ENCODE measurements at places on chromosomes 7 and 10.

- DNase-seq: no peak
Observed at GRCh38 chr10:48887982-48888381, 51.7 kb downstream of the LRRC18 start.

DNA sequence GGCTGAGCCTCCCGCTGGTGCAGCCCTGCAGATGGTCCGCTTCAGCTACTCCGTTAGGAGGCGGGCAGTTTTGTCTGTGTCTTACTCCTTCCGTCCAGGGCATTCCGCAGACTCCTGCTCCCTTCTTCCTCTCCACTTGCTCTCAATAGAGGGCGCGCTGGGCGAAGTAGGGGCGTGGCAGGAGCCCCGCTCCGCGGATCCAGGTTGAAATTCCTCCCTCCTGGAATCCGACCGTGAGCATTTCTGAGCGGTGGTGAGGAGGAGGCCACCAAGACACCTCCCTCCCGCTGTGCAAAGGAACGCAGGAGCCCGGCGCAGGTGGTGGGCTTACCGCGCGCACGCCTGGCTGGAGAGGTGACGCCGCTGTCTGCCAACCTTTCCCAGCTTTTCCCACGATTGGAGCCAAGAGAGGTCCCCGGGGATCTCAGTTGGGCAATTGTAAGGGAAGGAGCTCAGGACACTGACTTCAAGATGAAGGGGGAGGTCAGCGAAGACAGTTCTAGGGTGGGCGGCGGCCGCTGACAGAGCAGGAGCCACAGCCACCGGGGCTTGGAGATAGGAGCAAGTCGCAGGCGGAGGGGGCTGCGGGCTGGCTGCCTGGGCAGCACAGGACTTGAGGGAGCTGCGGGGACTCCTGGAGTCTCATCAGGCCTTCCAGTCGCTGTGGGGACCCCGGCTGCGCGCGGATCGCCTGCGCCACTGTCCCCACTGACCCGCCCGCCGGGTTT lies 1011.3 kb downstream of the XPNPEP1 start:
- peak; percentile 13 for DNase-seq

DNA sequence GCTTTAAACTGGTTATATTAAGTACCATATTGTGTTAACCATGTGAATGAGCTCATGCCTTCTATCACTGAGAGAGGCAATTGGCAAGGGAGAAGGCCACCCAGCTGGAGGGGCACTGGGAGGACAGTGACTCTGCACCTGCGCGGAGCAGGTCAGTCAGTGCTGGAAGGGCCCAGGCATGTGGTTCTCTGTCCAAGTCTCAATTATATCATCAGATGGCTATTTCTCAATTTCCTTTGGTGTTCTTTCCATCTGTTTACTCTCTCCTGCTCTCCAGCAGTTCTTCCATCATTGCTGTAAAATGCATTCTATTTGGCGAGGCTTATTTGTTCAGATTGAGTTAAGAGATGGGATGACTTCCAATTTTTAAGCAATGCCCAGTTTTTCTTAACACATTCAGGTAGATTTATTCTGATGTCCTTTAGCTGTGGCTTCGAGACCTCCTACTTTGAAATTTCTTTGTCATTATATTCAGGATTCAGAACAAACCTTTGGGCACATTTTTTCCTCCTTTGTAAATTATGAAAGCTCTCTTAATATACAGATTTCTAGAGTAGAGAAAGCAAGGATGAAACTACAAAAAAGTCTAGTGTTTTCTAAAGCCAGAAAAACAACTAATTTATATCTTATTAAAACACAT lies 159.3 kb downstream of the BMPER start:
- DNase-seq: no peak

GRCh38 chr10:103575416-103576075 lies 82.0 kb downstream of the NEURL1 start:
- no peak for DNase-seq

- no peak for DNase-seq
Observed at GRCh38 chr10:22365233-22365632, 19.9 kb downstream of the SPAG6 start.

DNA sequence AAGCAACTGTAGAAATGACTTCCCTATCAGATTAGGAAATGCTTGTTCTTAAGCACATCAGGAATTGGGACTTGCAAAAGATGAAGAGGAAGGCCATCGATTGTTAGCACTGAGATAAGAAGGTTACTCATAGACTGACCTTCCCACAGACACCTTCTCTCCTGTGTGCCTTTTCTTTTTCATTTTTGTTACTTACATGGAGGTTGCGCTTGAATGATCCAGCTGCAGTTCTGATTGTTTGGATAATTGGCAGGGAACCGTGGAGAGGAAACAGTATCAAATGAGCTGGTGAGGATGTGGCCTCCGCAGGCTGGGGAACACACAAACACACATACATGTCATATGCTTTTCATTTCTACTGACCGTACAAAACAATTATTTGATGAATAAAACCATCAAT lies 134.9 kb upstream of the RSU1 start:
- DNase-seq: no peak

DNA sequence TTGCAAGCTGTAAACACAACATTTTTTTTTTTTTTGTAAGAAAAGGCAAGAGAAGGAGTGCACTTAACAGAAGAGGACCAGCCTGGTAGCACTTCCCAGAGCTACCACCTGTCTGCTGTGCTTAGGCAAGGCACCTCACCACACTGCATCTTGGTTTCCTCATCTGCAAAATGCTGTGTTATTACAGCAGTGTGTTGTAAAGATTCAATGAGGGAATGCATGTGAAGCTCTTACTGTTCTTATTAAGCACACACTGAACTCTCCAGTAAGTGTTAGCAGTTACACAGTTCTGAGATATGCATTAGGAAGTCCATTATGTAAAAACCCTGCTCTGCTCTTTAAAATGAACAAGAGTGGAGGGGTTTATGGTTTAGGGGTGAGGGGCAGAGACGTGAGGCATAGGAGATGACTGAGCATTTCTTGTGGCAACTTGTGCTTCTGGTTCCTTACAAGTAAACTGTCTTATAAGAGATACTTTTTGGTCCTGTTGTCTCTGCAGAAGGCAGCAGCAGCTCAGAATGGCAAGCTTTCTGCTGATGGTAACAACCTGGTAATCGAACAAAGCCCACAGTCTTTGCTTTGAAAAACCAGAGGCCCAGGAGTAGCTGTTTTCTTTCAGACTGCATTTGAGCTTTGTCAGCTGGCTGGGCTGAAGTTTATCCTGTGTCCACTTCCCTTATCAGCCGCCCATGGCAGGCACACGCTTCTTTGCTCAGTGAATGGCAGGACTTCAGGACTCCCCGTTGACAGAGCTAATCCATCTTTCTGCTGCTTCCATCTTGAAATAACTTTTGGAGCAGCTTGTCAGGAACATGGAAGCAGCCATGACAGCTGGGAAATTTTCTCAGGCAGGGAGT lies 98.8 kb upstream of the BMPER start:
- no peak for DNase-seq

DNA sequence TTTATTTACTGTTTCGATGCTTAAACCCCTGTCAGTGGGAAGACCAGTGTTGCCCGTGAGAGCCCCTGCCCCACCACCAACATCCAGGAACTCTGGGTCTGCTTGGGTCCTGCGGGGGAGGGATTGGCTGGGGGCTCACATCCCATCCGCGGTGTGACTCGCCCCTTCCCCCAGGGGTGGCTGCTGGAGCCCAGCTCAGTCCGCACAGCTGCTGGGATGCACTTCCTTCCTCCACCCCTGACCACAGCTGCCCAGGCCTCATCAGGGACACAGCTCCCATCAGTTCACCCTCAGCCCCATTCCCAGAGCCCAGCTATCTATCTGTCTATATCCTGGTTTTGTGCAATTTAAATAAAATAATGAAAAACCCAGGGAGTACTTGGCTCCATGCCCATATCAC lies 54.5 kb downstream of the JAKMIP3 start:
- DNase-seq: no peak

DNA sequence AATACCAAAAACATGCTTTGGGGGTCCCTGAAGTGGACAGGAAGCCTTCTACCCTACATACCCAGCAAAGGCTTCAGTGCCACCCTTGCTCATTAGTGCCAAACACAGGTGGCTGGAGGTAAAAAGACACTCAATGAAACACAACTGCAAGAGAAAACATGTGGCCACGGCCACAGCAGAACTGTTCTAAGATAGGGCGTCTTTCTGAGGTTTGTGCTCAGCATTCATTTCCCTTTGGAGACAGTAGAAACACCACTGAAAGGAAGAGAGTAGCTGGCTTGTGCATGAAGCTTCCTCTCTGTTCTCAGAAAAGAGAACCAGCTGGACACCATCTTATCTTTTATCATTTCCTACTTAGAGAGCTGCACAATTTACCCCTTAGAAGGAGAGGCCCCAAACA lies 143.0 kb downstream of the PLXNA4 start:
- DNase-seq: no peak

- DNase-seq: no peak
Observed at GRCh38 chr7:20284003-20284770, 46.5 kb upstream of the ITGB8 start.

GRCh38 chr10:14186245-14186644 lies 144.5 kb downstream of the FRMD4A start:
- DNase-seq: no peak

GRCh38 chr10:113430634-113431397 lies 122.0 kb upstream of the HABP2 start:
- no peak for DNase-seq

DNA sequence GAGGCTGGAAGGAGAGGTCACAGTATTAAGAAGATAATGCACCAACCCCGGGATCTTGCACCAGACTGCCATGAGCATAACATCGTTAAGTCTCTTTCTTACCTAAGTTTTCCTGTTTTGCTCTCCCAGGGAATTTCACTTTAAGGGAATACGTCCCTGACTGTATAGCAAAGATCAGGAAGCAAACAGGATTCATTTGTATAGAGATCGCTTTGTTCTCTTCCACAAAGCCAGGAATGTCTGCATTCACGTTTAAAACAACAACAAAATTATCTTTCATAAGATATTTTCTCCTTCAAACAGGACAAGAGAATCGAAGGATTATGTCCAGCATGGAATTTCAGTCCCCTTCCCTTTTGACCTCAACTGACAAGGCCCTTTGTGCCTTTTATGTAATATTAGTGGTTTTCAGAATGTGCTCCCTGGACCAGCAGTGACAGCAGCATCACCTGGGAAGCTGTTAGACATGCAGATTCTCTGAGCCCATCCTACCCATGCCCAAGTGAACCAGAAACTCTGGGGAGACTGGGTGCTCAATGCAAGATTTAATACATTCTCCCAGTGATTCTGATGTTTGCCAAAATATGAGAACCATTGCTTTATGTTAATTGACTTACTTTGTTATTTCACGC lies 286.3 kb downstream of the FGFR2 start:
- DNase-seq: no peak

- no peak for DNase-seq
Observed at GRCh38 chr7:43612128-43612527, 29.2 kb downstream of the STK17A start.

DNA sequence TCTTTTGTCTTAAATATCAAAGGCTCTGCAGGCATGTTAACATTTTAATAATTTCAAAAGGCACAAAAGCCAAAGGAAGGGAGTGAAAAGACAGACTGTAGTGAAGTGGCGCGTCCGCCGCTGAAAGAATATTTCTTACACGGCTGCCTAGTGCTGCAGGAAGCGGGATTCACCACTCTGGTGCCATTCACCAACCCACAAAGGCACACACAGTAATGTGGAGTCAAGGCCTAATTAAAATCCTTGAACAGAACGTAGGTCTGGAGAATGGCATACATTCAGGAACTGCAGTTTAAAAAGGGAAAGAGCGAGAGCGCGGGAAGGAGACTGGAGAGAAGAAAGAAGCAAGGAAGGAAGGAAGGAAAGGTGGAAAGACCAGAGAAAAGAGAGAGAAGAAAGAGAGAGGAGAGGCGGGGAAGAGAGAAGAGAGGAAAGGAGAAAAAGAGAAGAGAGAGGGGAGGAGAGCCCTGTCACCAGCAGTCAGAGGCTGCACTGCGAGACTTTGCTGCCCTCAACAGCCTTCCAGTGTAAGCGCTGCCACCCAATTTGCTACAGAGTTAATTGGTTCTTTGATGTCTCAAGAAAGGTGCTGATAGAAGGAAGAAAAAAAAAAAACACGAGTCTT lies 554.0 kb downstream of the MDFIC start:
- no peak for DNase-seq

DNA sequence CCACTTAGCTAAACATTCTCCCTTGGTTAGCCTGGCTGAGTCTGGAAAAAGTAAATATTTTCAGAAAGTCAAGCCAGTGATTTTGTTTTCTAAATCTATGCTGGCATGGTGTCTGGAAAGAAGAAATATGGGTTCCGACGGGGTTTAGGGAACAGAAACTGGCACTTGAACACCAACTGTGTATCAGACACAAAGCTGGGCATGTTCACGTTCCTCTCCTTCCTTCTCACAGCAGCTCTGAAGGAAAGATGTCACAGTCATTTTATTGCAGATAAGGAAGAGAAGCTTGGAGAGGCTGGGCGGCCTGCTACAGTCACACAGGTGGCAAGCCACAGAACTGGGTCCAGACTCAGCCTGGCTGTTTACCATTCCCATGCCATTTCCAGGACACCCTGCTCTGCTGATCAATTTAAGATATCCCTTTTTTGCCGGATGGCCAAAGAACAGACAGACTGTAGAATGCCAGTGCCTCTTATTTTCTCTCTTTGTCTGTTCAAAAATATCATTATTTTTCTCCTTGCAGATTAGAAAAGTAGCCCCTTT lies 118.8 kb downstream of the HERPUD2 start:
- no peak for DNase-seq

DNA sequence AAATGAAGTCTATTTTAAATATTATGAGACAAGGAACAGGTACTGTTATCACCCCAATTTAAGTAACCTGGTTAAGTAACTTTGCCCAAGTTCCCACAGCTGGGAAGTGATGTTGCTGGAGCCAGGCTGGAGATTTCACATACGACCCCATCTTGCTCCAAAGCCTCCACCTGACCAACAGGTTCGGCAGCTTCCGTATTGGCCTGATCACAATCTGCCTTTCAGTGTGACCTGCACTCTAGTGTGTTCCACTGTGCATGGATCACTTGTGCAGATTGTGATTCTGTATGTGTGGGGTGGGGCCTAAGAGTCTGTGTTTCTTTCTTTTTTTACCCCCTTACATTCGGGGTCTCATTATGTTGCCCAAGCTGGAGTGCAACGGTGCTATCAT lies 66.1 kb downstream of the PRTFDC1 start:
- DNase-seq: no peak

- DNase-seq: no peak
Observed at GRCh38 chr10:31816318-31816717, 112.3 kb downstream of the ARHGAP12 start.

DNA sequence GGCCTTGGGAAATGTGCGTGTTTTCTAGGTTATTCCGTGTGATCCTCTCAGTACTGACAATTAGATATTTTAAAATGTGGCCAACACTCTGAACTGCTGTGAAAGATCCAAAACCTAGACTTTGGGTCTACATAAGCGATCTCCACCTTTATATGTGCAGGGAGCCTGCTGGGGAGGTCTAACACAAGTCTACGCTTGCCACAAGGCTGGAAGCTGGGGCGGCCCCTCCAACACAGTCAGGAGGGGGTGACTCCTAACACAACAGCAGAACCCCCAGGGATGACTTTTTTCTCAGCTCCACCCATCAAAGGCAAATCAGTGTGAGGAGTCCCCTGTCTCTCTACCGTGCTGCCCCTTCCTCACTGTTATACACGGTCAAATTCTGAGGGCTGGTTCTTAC lies 202.6 kb downstream of the COBL start:
- no peak for DNase-seq

- DNase-seq: no peak
Observed at GRCh38 chr7:154997840-154998370, 5.0 kb downstream of the PAXIP1 start.

GRCh38 chr10:80100861-80101695 lies 22.6 kb downstream of the TMEM254 start:
- DNase-seq: no peak

- no peak for DNase-seq
Observed at GRCh38 chr10:132133449-132134240, 53.1 kb upstream of the DPYSL4 start.

All from occipital lobe (tissue), 3 donors.